Cerebellar nuclear complex (tissue), 1 donor: ENCODE measurements at places on chromosomes 16 and 17.

DNA sequence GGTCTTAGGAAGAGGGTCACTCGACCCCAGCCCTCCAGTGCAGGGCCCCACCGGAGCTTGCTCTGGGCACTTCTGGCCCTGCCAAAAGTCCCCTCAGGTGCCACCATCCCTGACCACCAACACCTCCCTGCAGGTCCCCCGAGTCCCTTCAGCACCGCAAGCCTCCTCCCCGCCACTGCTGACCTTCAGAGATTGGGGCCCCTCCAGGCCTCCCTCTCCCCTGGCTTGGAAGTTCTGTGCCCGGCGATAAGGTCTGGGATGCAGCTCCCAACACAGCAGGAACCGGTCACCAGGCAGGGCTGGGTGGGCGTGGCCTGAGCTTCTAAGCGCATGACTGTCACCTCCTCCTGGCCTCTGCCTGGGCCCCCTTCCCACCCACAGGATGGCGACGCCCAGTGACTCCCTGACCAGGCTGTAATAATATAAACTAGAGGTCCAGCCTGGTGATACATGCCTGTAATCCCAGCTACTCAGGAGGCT lies 11.2 kb downstream of the PIEZO1 start:
- DNase-seq = no peak

- no peak for DNase-seq
Measured at GRCh38 chr17:21353326-21354010, 22.7 kb upstream of the KCNJ12 start.

DNA sequence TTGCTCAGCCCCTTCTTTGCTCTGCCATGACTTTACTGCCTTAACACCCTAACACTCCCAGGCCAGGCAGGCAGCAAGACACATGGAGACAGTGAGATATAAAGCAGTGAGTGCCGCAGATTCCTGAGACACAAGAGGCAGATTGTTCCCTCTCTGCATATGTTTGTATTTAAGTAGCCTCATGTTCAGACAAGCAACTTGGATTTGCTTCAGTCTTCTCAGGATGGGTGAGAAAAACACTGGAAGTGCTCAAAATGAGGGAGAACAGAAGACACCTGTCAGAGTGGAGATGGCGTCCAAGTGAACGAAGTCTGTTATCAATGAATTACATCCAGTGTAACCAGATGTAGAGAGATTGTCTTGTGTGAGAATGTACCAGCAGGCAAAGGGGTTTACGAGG lies 86.8 kb downstream of the CES1 start:
- no peak for DNase-seq

GRCh38 chr16:53482123-53482522 lies 20.9 kb downstream of the AKTIP start:
- no peak for DNase-seq

DNA sequence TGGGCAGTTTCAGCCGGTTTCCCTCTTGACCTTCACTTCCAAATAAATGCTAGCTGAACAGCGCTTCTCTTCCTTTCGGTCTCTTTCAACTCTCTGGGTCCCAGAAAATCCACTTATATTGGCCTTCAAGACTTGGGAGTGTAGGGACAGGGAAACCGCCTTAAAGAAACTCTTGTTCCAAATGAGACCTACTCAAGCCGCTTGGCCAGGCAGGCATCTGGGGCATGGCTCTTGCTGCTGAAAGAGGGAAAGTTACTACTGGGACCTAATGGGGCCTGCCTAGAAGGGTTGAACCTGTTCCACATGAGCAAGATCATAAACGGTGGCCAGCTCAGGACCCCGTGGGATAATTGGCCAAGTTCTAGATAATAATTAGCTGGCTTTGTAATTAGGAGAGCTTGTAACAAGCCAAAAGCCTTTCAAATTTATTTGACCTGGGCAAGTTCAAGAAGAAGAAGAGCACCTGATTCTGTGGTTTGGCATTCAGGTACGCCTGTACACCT lies 13.2 kb downstream of the CDH1 start:
- DNase-seq = no peak

DNA sequence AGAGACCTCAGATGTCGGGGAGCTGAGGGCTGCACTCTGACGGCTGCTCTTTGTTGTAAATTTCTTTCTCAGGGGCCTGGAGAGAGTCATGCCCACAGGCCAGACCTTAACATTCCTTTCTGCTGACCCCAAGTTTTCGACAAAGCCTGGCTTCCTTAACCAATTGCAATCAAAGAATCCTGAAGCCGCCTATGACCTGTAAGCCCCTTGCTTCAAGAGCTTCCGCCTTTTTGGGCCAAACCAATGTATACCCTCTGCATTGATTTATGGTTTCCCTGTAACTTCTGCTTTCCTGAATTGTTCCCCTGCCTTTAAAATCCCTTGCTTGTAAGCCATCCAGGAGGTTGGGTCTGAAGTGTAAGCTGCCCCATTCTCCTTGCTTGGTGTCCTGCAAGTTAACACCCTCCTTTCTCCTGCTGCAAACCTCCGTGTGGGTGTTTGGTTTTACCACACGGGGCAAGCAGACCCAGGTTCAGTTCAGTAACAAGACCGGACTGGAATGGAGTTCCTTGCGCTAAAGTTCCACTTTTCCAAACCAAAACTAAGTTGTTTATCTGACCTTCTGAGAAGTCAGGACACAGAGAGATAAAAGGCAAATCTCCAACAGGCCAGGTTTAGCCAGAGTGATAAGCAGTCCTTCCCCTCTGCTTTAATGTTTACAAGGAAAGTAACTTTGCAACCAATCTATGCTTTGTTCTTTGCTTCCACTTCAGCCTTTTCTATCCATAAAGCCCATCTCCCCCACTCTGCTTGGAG lies 141.6 kb downstream of the KCNJ12 start:
- DNase-seq = no peak

DNA sequence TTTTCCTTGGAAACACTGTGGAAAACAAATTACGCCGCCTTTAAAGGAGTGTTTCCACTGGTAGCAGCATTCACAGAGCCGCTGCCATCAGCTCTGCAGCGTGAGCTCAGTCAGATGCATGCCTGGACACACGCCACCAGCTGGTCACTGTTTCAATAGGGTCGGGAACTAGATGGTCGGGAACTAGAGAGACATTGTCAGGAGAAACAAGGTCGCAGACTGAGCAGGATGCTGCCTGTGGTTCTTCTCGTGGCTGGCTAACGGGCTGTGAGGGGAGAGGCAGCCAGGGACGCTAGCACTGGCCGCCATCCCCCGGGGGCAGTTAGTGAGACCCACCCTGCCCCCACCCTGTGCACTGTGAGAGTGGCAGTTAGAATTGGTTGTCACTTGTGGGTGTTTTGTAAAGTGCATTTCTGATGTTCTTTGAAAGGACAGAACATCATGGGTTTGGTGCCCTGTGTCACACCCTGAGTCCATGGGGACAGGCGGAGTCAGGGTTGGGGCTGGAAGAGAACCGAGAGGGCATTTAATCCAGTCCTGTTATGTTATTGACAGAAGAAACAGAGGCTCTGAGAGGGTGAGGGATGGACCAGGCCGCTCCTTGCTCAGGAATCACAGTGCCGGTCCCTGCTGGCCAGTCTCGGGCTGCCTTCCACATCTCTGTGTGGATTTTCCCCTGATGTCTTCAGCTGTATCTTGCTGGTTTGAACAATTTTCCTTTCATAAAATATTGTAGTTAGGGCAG lies 86.3 kb downstream of the SPECC1 start:
- DNase-seq = no peak

- DNase-seq = no peak
Measured at GRCh38 chr16:56137269-56137668, 54.0 kb upstream of the GNAO1 start.

- no peak for DNase-seq
Measured at GRCh38 chr16:12381662-12382061, 405.1 kb downstream of the SNX29 start.

GRCh38 chr16:50422926-50423325 lies 54.1 kb upstream of the BRD7 start:
- no peak for DNase-seq
